Type B pancreatic cell (in vitro differentiated cells): ENCODE measurements at places on chromosomes 16 and 17.

DNA sequence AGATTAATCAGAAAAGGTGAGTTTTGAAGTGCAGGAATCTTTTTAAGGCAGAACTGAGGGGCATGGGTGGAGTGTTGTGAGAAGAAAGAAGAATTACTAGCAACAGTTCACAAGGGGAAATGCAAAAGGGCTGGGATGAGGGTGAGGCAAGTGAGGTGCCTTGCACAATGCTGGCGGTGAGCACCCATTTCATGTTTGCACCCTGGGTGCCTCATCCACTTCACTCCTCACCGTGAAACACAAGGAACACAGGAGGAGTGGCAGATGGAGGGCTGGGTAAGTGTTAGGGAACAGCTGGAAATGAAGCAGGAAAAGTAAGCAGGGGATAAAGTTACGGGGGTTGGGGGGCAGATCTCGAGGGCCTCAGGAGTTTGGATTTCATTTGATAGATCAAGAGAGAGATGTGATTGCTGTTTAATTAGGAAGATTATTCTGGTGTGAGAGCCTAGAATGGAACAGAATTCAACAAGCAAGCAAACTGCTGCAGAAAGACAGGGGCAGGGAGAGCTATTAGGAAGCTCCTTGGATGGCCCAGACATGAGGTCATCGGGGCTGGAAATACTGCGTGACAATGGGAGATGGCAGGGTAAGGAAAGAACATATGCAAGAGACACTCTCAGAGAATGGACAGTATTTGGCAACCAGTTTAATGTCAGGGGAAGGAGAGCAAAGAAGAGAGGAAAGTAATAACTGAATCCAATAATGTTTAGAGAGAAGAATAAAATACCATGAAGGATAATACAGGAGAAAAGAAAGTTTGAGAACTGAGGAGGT lies 8.3 kb upstream of the HEATR6 start:
- DNase-seq: no peak

- no peak for DNase-seq
Observed at GRCh38 chr17:48871551-48872351, 20.8 kb upstream of the ATP5MC1 start.

GRCh38 chr16:30406795-30407101 lies 658 bp upstream of the ZNF771 start:
- no peak for DNase-seq

DNA sequence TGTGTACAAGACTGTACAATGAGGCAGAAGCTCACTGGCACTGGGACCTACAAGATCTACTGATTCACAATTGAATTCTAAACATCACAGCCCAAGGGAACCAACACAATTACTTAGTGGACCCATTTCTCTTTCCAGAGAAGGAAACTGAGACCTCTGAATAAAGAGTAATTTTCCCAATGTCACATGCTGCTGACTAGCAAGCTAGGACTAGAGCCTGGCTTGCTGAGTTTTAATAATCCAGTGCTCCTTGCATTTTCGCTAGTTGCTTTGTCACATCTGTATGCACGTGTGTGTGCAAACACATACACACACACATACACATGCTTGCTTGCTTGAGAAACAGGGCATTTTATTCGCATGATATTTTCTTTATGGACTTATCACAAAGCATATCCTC lies 3.9 kb upstream of the LPO start:
- DNase-seq: no peak

DNA sequence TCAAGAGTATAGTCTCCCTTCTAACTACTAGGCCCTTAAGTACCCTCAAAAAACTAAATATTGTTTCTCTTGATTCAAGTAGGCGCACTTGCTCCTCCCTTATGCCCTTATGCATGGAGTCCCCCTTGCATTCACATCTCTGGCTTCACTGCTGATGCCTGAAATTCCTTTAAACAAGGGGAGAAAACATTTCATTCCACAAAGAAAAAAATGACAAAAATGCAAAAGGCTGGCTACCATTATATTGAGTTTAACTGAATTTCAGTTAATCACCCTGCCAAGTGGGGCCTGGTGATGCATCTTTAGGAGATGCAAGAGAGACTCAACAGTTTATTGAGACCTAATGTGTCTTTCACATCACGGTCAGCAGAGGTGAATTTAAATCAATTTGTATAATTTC lies 35.6 kb downstream of the CRLF3 start:
- no peak for DNase-seq

GRCh38 chr16:78289844-78290277 lies 190.4 kb downstream of the WWOX start:
- no peak for DNase-seq

GRCh38 chr17:27862004-27862403 lies 31.2 kb downstream of the LYRM9 start:
- no peak for DNase-seq

GRCh38 chr17:57125406-57125805 lies 40.4 kb downstream of the AKAP1 start:
- no peak for DNase-seq

GRCh38 chr16:27177031-27177774 lies 26.1 kb upstream of the KDM8 start:
- no peak for DNase-seq

GRCh38 chr17:4597975-4598374 lies 13.6 kb downstream of the SMTNL2 start:
- no peak for DNase-seq

DNA sequence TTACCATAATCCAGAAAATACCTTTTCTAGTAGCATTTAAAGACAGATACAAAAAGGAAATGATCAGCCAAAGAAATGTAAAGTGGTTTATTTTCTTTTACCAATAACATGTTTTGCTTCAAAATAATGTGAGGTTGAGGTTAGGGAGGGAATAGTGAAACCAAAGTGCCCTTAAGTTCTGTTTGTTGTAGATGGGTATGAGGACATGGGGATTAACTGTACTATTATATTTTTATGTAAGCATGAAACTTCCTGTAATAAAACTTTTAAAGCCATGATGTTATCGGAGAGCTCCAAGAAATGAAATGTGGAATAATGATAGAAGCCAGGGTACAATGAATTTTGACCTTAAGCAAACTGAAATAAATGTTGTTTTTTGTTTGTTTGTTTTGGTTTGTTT lies 9.9 kb downstream of the C16orf46 start:
- DNase-seq: no peak

- DNase-seq: no peak
Observed at GRCh38 chr17:44934745-44935105, 12.8 kb downstream of the KIF18B start.

GRCh38 chr16:27311897-27312303 lies 1.9 kb upstream of the IL4R start:
- no peak for DNase-seq

GRCh38 chr17:78113804-78114785 lies 14.5 kb downstream of the TMC6 start:
- no peak for DNase-seq

DNA sequence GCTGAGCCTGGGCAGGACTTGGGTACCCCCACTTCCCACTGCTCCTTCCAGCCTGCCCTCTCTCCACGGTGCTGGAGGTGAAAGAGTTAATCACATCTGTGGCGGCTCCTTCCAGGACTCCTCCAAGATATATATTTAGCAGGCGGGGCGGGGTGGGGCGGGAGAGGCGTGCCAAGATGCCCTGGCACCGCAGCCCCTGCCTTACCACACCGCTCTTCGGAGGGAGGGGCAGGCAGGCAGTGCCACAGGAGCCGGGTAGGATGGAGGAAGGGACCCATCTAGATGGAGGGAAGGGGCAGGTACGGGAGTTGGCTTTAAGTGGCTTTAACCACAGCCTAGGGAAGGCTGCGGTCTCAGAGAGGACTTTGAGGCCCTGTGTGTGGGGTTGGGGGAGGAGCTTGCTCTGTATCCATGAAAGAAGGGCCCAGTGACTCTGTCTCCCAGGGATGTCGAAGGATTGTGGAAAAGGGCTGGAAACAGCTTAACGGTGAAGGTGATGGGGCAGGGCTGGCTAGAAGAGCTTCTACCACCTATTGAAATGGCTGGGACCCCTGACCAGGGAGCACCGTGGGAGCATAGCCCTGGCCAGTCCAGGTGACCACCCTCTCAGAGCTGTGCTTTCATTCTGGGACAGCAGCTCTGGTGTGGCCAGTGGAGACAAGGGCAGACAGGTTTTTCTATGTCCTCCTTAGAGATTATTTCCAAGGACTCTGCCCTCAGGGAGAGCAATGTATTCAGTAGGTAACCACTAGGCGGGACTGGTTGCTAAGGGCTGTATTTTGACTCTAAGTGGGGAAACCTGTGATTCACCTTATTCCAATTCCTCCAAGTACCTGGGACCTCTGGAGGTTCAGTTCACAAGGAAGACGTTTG lies 13.0 kb downstream of the GPR142 start:
- DNase-seq: no peak

- no peak for DNase-seq
Observed at GRCh38 chr16:80027007-80027965, 426.7 kb upstream of the MAF start.

- DNase-seq: no peak
Observed at GRCh38 chr16:55240888-55241287, 83.1 kb upstream of the IRX6 start.

- no peak for DNase-seq
Observed at GRCh38 chr17:30239089-30239462, 3.6 kb upstream of the SLC6A4 start.

DNA sequence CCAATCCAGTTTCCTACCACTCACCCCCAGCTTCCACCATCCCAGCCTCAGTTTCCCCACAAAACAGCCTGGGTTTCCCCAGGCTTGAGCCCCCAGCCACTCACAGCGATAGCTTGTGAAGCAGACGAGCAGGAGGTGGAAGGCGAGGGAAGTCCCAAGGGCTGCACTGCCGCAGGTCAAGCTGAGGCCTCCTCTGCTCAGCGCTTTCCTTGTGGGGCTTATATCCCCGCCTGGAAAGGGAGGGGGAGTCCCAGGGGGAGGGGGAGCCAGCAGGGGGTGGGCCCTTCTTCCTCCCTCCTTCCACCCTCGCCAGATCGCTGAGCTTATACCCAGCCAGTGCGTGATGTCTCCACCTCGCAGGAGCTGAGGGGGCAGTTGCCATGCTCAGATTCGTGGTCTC lies at the start of gene PYY:
Gene PYY, minus strand, starts transcription at position 195 of the 400 bp plus-strand sequence. CDS start 457 bp downstream, outside the sequence.
- DNase-seq: no peak

- DNase-seq: no peak
Observed at GRCh38 chr17:60157487-60158040, 7.8 kb downstream of the CA4 start.

GRCh38 chr16:73601911-73602310 lies 554.0 kb upstream of the ZFHX3 start:
- no peak for DNase-seq

DNA sequence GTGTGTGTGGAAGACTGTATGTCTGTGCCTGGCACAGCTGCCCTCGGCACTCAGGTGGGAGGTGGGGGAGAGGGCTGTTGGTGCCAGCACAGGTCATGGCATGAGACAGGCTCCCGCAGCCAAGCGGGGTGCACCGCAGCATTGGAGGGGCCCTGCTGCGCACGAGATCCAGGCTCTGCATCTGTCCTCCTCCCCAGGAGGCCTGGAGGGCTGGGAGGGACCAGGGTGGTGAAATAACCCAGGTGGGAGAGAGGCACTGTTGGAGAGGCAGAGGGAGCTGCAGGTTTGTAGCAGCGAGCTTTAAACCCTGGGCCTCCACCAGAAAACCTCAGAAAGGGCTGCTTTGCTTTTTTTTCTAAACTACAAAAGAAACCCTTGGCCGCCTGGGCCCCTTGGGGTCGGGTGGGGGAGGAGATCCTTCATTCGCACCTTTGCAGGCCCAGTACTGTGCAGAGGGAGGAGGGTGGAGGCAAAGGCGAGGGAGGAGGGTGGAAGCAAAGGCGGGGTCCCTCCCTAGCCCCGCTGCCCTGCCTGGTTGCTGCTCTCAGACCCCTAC lies 241.7 kb downstream of the SEC14L1 start:
- DNase-seq: no peak

DNA sequence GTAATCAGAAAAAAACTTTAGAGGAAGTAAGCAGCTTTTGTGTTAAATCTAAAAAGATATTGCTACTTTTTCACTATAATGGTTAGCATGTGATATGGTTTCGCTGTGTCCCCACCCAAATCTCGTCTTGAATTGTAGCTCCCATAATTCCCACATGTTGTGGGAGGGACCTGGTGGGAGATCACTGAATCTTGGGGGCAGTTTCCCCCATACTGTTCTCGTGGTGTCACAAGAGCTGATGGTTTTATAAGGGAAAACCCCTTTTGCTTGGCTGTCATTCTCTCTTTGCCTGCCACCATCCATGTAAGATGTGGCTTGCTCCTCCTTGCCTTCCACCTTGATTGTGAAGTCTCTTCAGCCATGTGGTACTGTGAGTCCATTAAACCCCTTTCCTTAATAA lies 117.1 kb downstream of the KCNJ2 start:
- no peak for DNase-seq

GRCh38 chr16:81493755-81494433 lies 49.3 kb downstream of the CMIP start:
- DNase-seq: no peak

DNA sequence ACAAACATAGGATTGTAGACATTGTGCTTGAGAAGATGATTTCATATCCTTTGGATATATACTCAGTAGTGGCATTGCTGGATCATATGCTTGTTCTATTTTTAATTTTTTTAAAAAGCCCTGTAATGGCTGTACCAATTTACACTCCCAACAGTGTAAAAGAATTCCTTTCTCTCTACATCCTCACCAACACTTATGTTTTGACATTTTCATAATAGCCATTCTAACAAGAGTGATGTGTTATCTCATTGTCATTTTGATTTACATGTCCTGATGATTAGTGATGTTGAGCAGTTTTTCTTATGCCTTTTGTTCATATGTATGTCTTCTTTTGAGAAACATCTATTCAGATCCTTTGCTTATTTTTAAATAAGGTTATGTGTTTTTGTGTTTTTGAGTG lies 1039.2 kb upstream of the GOT2 start:
- DNase-seq: no peak

GRCh38 chr17:27760069-27760885 lies 40.1 kb downstream of the NOS2 start:
- DNase-seq: peak; percentile 83

GRCh38 chr17:2395258-2396181 lies 5.3 kb downstream of the MNT start:
- DNase-seq: no peak

- no peak for DNase-seq
Observed at GRCh38 chr17:1947743-1948516, 77.2 kb downstream of the RTN4RL1 start.

DNA sequence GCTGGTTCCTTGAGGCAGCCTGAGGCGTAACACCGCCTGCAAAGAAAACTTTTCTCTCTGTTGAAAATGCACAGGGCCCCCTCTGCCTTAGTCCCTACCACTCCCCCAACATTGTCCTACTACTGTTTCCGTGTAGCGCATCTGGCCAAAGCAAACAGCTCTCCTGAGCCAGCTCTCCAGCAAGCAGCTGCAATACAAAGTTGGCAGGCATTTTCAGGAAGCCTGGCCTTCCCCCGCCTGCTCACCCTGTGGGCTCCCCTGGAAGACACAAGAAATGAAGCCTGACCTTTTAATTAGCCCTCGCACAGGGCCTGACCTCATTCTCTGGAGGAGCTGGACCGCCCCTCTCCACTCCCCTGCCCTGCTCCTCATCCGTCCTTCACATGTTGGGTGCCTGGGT lies 66.7 kb downstream of the SOX9 start:
- DNase-seq: no peak

- no peak for DNase-seq
Observed at GRCh38 chr16:29820271-29820701, at the start of gene MVP. Gene MVP, plus strand, starts transcription at chr16:29820462. Its CDS starts 10,088 bp downstream, at chr16:29830550.
